ENCODE measurements at places on chromosomes 1 and 21.

GRCh38 chr21:31136891-31137290 is 98.6 kb upstream of the KRTAP19-8 start:
- no peak for DNase-seq

DNA sequence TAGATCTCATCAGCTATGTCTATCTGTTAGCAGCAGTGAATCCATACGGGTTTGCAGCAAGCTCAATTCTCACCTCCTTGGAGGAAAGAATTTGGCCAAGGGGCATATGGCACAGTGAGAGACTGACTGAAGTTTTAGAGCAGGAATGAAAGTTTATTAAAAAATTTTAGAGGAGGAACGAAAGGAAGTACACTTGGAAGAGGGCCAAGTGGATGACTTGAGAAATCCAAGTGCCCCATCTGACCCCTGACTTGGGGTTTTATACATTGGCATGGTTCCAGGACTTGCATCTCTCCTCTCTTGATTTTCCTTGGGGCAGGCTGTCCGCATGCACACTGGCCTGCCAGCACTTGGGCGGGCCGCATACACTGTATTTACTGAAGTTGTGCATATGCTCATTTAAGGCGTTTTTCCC is 9.2 kb upstream of the OSBPL9 start:
- no peak for DNase-seq

DNA sequence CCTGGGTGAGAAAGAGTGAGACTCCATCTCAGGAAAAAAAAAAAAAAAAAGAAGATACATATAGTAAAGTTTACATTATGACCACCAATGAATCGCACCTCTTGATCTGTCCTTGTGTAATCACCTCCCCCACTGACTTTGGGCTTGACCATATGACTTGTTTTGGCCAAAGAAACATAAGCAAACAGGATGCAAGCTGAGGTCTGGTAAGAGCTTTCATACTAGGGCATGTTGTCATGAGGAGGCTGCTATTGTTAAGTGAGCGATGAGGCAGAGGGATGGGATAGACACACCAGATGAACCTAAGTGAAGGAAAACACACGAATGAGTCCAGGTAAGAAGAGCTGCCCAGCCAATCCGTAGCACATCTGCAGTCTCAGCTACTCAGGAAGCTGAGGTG is 10.7 kb downstream of the ENAH start:
- DNase-seq = no peak

DNA sequence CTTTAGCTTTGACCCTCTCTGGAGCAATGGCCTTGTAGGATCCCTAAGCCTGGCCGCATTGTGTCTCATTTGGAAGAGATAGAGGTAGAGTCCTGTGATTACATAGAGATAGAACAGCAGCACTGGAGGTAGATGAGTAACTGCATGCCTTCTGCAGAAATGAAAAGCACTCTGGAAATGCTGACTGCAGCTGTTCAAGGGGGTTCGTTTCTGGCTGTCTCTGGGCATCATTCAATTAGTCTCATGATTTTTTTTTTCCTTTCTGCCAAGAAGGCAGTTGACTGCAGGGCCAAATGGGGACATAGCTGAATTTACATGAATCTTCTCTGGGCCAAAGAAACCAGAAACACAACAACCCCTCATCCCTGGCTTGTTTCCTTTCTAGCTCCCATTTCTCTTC is 28.1 kb upstream of the SNX27 start:
- DNase-seq = no peak

DNA sequence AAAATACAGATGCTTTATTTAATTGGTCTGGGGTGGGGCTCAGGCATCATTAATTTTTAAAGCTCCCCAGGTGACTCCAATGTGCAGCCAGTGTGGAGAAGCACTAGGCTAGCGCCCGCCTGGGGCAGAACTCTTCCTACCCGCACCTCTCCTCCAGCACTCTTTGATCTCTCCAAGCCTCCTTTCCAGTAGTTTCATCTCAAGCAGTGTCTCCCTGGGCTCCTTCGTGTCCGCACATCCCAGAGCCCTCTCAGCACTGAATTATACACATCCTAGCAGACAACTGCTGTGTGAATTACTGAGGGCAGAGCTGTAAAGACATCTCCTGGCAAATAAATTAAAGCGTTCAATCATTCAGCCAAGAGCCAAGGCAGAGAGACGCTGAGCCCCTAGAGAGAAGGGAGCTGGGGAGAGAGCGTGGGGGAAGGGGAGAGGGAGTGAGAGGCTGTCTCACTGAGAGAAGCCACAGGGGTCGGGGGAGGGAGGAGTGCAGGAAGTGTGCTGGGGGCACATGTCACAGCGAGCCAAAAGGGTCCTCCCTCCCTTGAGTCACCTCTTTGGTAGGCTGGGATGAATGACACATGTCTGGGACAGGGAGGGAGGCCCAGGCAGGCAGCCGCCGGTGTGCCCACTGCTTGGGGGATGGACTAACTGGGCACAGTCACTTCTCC is 21.0 kb upstream of the PARP1 start:
- no peak for DNase-seq

- no peak for DNase-seq
Measured at GRCh38 chr1:31951276-31951675, 13.1 kb upstream of the PTP4A2 start.

DNA sequence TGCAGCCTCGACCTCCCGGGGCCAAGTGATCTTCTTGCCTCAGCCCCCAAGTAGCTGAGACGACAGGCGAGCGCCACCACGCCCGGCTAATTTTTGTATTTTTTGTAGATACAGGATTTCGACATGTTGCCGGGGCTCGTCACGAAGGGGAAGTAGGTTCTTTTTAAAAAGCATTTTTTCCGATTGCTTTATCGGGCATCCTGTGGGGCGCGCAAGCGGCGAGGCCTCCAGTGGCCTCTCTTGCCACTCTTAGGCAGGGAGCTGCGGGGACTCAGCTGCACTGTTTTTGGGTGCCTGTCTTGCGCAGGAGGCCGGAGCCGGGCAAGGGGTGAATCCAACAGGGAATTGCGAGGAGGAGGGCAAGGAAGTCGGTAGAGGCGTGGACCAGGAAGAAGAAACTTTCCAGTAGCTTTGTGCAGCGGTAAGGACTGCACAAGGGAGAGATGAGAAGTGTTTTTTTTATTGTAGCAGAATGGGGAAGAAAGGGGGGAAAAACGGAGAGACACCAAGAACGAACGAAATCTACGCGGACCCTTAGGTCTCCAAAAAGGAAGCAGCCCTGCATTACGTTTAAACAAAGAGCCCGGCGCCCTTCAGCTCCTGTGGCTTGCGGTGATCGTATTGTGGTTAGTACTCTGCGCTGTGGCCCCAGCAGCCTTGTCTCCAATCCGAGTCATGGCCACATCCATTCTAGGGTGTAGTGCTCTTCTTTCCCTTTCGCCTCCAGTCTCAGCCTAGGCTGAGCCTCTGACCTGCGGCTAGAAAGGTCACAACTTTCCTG is 164.8 kb downstream of the PPIAL4G start:
- peak; percentile 46 for DNase-seq

- DNase-seq = no peak
Measured at GRCh38 chr1:8170059-8170835, 144.1 kb upstream of the ERRFI1 start.
